Stimulated activated CD4-positive, alpha-beta T cell treated with anti-CD3 and anti-CD28 coated beads, Interleukin-12 subunit alpha, Interleukin-12 subunit beta, amount 100 ng/mL, for 24 hours (primary cell): ENCODE measurements at places on chromosomes 16 and 17.

- no peak for DNase-seq
Observed at GRCh38 chr16:35134471-35134870, 1675.1 kb downstream of the TP53TG3F start.

DNA sequence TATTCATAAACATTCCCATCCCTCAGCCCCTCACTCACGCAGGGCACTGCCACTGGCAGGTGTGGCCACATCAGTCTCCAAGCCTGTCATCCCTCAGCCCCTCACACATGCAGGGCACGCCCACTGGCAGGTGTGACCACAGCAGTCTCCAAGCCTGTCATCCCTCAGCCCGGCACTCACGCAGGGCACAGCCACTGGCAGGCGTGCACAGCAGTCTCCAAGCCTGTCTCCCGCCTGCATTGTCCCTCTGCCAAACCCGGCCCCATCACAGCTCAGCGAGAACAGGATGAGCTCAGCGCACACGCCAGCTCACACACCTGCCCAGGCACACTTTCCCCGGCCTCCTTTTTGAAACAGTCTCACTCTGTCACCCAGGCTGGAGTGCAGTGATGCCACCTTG lies 11.4 kb upstream of the KREMEN2 start:
- DNase-seq = no peak

GRCh38 chr17:81345228-81346089 lies 49.8 kb upstream of the BAHCC1 start:
- DNase-seq = peak; percentile 20

DNA sequence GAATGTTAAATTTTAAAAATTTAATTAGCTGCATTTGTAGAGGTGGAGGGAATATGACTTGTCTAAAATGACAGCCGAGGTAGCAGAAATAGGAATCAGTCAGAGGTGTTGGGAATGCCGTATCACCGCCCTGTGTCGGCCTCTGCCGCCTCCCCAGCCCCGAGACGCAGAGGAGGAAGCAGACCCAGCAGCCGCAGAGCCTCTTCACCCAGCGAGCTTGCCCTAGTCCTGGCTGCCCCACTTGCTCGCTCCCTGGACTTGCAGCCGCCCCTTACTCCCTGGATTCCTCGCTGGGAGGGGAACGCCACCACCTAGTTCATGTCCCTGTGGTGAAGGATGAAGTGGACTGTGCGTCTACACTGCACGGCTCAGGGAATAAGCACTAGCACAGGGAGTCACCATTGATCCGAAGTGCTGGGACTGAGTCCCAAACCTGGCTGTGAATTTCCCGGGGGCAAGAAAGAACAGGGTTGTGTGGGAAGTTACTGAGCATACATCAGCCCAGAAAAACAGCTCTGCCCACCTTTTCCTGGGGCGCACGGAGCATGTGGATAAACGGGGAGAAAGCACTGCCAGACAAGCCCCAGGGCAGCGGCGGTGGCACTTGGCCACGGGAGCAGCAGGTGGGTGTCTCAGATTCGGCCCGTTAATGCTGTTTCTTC lies 76.8 kb downstream of the RPTOR start:
- no peak for DNase-seq

- DNase-seq = no peak
Observed at GRCh38 chr17:34647511-34647910, 68.1 kb downstream of the TMEM132E start.

GRCh38 chr17:9228408-9229159 lies 207.3 kb downstream of the NTN1 start:
- DNase-seq = no peak

GRCh38 chr17:42287305-42287976 lies 857 bp upstream of the STAT5A start:
- no peak for DNase-seq

GRCh38 chr16:64077242-64077641 lies 1044.6 kb downstream of the CDH11 start:
- no peak for DNase-seq

- no peak for DNase-seq
Observed at GRCh38 chr17:36529121-36529520, 5.5 kb downstream of the MYO19 start.
